ENCODE measurements at places on chromosomes 12 and 14. TPM values are rescaled to one million over a fixed set of nuclear protein-coding genes. Genes with fewer than 3 reads are reported as not detected.

RAB35 gene
- total RNA-seq, result 82.0 TPM

SALL2 gene
- total RNA-seq, result 1.6 TPM

CCND2 gene
- total RNA-seq, result 615 TPM

GRCh38 chr14:59306775-59307174 lies 118.3 kb downstream of the DAAM1 start:
- DNase-seq, result no peak
- peaks cover 11% of the 10 kb centered on the region for H3K4me1 ChIP-seq
- no peaks in the 10 kb centered on the region for H3K27me3 ChIP-seq
- H3K4me3 ChIP-seq, result no peak overlapping the region
- H3K36me3 ChIP-seq, result no peaks in the 10 kb centered on the region

DNA sequence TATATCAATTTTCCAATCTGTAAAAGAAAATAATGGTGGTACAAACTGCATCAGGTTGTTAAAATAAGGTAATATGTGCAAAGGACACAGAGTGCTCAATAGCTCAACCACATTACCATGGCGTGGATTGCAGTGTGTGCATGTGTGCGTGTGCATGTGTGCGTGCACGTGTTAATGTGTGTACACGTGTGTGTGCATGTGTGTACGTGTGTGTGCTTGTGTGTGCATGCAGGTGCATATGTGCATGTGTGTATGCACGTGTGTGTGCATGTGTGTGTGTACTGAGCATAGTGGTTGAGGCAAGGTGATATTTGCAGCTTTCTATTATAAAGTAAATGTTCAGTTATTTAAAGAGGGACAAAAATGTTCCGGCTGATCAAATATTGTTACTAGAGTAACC lies 115.6 kb downstream of the NT5DC3 start:
- no peaks in the 10 kb centered on the region for H3K36me3 ChIP-seq
- H3K27me3 ChIP-seq, result no peaks in the 10 kb centered on the region
- no peak overlapping the region for H3K4me3 ChIP-seq
- DNase-seq, result no peak
- H3K27ac ChIP-seq, result no peak overlapping the region
- H3K4me1 ChIP-seq, result no peaks in the 10 kb centered on the region

GRCh38 chr12:15597125-15597830 lies 191.9 kb downstream of the EPS8 start:
- H3K4me1 ChIP-seq, result peaks cover 2% of the 10 kb centered on the region
- peaks cover under 1% of the 10 kb centered on the region for H3K36me3 ChIP-seq
- no peak for DNase-seq
- H3K27me3 ChIP-seq, result no peaks in the 10 kb centered on the region
- H3K4me3 ChIP-seq, result no peak overlapping the region

DNA sequence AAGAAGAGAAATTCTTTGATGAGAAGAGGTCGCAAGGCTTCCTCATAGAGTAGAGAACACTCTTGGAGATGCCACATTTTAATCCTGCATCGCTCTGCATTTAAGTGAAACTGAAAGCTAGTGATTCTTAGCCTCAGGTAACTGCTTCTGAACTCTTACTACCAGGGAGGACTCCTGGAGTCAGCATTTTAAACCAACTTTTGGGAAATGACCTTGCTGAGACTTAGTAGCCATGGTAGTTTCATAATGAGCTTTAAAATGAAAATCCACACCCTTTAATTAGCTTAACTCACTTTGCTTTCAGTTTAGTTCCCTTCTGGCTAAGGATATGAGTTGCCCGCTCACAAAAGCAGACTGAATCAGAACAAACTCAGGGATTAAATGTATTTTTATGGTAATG lies 80.3 kb downstream of the SYNE2 start:
- peak; percentile 75 for DNase-seq
- peaks cover 9% of the 10 kb centered on the region for H3K36me3 ChIP-seq
- peak overlapping the region; percentile 70 for H3K27ac ChIP-seq
- H3K4me3 ChIP-seq, result peak overlapping the region; percentile 40

DNA sequence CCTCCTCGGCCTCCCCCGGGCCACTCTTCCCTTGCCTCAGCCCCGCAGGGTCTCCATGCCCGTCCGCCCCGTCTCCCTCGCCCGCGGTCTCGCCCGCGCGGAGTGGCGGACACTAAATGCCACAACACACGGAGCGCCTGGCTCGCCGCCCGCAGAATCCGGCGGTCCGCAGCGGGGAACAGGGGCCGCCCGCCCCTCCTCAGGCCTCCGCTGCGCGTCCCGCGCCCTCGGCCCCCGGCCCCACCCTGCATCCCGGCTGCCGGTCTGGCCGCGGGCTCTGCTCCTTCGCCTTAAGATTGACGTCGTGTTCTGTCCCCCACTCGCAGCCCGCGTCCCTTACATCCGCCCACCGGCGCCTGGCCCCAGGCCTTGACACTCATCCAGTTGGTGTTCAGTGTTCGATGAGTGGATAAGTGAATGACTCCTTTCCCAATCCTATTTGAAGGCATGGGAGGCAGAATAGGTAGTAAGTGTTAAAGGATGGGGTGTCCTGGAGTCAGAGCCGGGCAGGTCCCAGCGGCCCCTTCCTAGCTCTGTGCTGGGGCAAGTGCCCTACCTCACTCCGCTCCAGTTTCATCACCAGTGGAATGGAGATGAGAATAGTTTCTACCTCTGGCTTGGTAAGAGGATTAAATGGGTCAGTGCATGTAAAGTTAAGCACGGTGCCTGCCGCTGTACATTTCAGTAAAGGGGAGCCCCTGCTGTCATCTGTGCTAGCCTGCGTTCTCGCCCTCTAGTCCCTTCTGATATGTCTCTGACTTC lies 622 bp downstream of the TECPR2 start:
- peak; percentile 81 for DNase-seq
- no peak overlapping the region for H3K4me3 ChIP-seq
- H3K27ac ChIP-seq, result peak overlapping the region; percentile 92
- peaks cover 2% of the 10 kb centered on the region for H3K27me3 ChIP-seq

- peak within 1 kb of the TSS; percentile 98 for H3K27ac ChIP-seq
- peak; percentile 94 for DNase-seq
- peaks cover 46% of the 10 kb centered on the region for H3K4me1 ChIP-seq
- H3K36me3 ChIP-seq, result peaks cover 48% of the 10 kb centered on the region
- H3K27me3 ChIP-seq, result peaks cover 2% of the 10 kb centered on the region
These were observed at the start of gene DGKA for GRCh38 chr12:55930771-55931316. Gene DGKA, plus strand, starts transcription at chr12:55931162. Its CDS starts 5,342 bp downstream, at chr12:55936504.

GRCh38 chr14:64817631-64818030 lies 62.1 kb downstream of the SPTB start:
- H3K27ac ChIP-seq, result no peak overlapping the region
- DNase-seq, result no peak
- H3K27me3 ChIP-seq, result peaks cover 59% of the 10 kb centered on the region
- no peak overlapping the region for H3K4me3 ChIP-seq
- peaks cover under 1% of the 10 kb centered on the region for H3K4me1 ChIP-seq
- no peaks in the 10 kb centered on the region for H3K36me3 ChIP-seq

DNA sequence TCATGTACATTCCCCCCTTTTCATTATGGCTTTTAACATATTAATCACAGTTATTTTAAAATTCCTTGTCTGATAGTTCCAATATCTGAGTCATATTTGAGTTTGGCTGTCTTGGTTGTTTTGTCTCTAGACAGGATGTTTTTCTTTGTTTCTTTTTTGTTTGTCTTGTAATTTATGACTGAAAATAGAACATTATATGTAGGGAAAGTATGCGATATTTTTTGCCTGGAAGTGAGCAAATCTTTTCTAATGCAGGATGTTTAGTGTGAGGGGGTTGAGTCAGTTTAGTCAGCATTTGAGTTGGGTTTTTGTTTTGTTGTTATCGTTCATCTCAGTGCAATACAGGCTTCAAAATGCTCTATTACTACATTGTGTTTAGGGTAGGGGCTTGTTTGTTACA lies 239.7 kb downstream of the SNAPC1 start:
- H3K27me3 ChIP-seq, result peaks cover 9% of the 10 kb centered on the region
- no peaks in the 10 kb centered on the region for H3K4me1 ChIP-seq
- DNase-seq, result no peak
- no peak overlapping the region for H3K4me3 ChIP-seq

TAS2R13 gene
- 1.3 TPM for total RNA-seq

GRCh38 chr14:64871344-64871743 lies 8.4 kb downstream of the SPTB start:
- no peaks in the 10 kb centered on the region for H3K4me1 ChIP-seq
- no peak for DNase-seq
- H3K27me3 ChIP-seq, result peaks cover 70% of the 10 kb centered on the region
- no peak overlapping the region for H3K4me3 ChIP-seq
- H3K27ac ChIP-seq, result no peak overlapping the region

PROX2 gene
- total RNA-seq, result not detected

SERPINA10 gene
- not detected for total RNA-seq

DNA sequence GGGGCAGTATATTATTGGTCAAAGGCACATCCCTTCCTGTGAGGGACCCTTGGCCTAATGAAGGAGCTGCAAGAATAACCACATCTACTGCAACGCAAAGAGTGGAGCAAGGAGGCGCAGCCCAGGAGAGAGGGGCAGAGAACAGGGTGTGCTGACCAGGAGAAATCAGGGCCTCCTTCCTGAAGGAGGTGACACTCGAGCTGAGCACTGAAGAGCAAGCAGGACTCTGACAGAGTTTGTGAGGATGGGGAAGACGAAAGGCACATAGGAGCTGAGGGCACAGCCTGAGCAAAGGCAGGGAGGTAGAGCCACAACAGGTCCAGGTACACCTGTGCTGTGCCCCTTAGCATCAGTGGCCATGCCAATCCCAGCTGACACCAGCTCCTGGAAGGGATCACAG lies 60.6 kb downstream of the CCDC85C start:
- no peak overlapping the region for H3K4me3 ChIP-seq
- H3K4me1 ChIP-seq, result no peaks in the 10 kb centered on the region
- H3K27ac ChIP-seq, result no peak overlapping the region
- no peaks in the 10 kb centered on the region for H3K27me3 ChIP-seq
- DNase-seq, result no peak

CDC42BPB gene
- total RNA-seq, result 1.5 TPM

DNA sequence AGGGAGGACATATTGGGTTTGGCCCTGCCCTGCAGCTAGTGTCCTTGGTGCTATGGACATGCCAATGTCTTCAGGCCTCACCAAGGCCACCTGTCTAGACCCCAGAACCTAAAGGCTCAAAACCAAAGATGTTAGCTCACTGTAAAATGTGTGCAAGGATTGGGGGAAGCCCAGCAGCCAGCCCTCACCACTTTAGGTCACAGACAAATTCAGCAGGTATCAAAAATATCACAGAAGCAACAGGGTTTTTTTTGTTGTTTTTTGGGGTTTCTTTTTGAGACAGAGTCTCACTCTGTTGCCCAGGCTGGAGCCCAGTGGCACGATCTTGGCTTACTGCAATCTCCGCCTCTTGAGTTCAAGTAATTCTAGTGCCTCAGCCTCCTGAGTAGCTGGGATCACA lies 29.0 kb upstream of the NINJ2 start:
- no peak overlapping the region for H3K27ac ChIP-seq
- no peaks in the 10 kb centered on the region for H3K27me3 ChIP-seq
- DNase-seq, result no peak
- H3K4me3 ChIP-seq, result no peak overlapping the region
- H3K36me3 ChIP-seq, result no peaks in the 10 kb centered on the region

DNA sequence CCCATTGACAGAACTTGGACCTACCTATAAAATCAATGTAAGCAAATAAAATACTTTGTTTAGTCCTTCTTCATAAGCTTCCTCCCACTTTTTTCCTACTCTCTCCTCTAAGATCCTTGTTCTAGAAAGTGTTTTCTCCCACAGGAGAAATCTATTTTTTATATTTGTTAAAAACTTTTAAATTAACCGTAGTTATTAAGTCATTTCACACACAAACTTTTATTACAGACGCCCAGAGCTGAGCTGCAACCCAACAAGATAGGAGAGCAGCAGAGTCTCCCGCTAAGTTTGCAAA lies 27.7 kb downstream of the DAD1 start:
- DNase-seq, result no peak
- peaks cover 42% of the 10 kb centered on the region for H3K36me3 ChIP-seq
- peaks cover 86% of the 10 kb centered on the region for H3K4me1 ChIP-seq

EXOC5 gene
- total RNA-seq, result 80.5 TPM

DNA sequence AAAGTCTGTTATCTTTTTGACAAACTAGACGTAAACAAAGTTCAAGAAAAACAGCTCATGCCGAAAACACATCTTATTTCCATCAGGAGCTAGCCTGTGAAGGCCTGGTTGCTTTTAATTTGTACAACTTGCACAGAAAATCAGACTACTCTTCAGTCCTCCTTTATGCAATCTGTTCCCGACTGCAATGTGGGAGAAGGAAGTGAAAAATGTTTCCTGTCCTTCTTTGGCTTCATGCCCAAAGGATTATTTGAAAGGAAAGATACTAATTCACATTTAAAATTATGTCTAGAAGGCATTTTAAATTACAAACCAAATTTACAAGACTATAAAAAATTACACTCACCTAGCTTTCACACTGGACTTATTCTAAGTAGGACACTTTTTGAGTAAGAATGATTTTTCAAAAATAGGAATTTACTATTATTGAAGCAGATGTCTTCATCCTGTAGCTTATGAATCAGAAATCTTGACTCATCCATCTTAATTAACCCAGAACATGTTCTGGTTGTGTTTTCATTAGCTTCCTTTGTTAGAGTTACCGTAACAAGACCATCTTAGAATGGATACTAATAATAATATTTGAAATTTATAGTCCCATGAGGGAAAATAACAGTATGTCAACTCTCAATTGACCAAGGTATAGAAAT lies 272.6 kb downstream of the PRKD1 start:
- no peak overlapping the region for H3K4me3 ChIP-seq
- no peaks in the 10 kb centered on the region for H3K27me3 ChIP-seq
- no peaks in the 10 kb centered on the region for H3K36me3 ChIP-seq
- no peak for DNase-seq
- H3K27ac ChIP-seq, result no peak overlapping the region

DNA sequence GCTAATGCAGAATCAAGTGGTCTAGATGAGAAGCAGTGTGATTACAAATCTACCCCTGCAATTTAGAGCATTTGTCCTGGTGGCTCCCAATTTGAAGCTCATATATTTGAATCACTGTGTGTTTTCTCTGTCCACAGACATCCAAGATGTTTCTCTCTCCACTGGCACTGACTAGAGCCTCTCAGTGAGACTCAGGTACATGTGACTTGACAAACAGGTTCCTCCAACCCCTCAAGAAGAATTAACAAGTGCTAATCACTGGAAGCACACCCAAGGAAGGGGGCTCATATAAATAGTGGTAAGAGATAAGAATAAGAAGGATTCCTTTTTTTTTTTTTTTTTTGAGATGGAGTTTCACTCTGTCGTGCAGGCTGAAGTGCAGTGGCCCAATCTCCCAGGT lies 20.5 kb downstream of the OR10G2 start:
- H3K27ac ChIP-seq, result no peak overlapping the region
- no peak for DNase-seq
- H3K4me1 ChIP-seq, result no peaks in the 10 kb centered on the region
- H3K27me3 ChIP-seq, result peaks cover under 1% of the 10 kb centered on the region
- H3K4me3 ChIP-seq, result no peak overlapping the region

All from activated CD4-positive, alpha-beta T cell treated with anti-CD3 and anti-CD28 coated beads, Interleukin-2, amount 10 ng/mL, durations not matched to agents 24 days and 14 days (primary cell).